ENCODE measurements at places on chromosomes 2 and 18. TPM values are rescaled to one million over a fixed set of nuclear protein-coding genes. Genes with fewer than 3 reads are reported as not detected.

RESP18 gene
- total RNA-seq = not detected

TGFA gene
- 0.33 TPM for total RNA-seq

METTL21A gene
- 19.0 TPM for total RNA-seq

DNA sequence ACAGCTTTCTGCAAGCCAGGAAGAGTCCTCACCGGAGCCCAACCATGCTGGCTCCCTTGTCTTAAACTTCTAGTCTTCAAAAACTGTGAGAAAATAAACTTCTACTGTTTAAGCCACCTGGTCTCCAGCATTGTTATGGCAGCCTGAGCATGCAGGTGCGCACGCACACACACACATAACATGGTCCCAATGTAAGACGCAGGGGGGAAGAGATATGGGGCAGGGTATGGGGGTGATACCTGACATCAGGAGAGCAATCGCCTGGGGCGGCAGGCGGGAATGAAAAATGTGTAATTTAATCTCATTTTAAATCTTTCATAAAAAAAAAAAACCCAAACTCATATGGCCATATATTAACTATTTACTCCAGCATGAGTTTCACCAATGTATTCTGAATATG is 18.0 kb downstream of the HJURP start:
- no peak overlapping the region for H3K27ac ChIP-seq
- H3K4me3 ChIP-seq = no peak overlapping the region
- peaks cover 67% of the 10 kb centered on the region for H3K36me3 ChIP-seq
- H3K4me1 ChIP-seq = peaks cover 10% of the 10 kb centered on the region

GRCh38 chr2:67650291-67651133 is 253.4 kb downstream of the ETAA1 start:
- no peak overlapping the region for H3K27ac ChIP-seq
- H3K36me3 ChIP-seq = no peaks in the 10 kb centered on the region
- H3K27me3 ChIP-seq = peaks cover 6% of the 10 kb centered on the region
- H3K4me3 ChIP-seq = no peak overlapping the region
- peak; percentile 19 for DNase-seq
- H3K4me1 ChIP-seq = no peaks in the 10 kb centered on the region

- DNase-seq = no peak
- no peak overlapping the region for H3K4me3 ChIP-seq
- H3K36me3 ChIP-seq = no peaks in the 10 kb centered on the region
- no peak overlapping the region for H3K27ac ChIP-seq
- H3K27me3 ChIP-seq = no peaks in the 10 kb centered on the region
Observed at GRCh38 chr18:25662272-25662671, 310.3 kb upstream of the ZNF521 start.

DNA sequence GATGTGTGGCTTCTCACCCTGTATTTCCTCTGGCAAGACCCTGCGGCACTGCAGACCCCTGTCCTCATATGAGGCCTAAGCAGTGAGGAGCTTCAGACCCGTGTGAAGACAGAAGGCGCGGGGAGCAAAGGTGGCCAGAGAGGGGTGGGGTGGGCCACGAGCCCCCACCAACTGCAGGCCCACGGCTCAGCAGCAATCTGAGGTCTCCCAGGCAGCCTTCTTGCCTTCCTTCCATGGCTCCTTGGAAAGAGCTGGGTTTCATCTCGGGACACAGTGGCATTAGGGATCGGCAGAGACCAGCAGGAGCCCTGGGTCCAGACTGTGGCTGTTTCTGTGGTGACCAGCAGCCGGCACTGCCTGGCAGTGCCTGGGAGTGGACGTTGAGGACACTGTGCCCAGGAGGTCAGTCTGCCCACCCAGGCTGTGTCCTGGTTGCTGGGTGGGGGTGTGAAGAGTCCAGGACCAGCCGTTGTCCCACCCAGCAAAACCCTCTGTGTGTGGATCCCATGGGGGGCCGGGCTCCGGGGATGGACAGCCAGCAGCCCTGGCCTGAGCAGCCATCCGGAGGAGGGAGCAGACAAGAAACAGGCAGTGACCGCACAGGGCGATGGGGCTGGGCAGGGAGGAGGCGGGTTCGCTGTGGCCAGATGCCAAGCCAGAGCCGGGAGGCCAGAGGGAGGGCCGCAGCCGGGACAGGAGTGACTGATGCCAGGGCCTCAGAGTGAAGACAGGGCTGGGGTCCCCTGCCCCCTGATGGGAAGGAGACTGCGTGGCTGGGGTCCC is 73.8 kb downstream of the RRM2 start:
- no peaks in the 10 kb centered on the region for H3K4me1 ChIP-seq
- H3K36me3 ChIP-seq = peaks cover 8% of the 10 kb centered on the region
- H3K27me3 ChIP-seq = no peaks in the 10 kb centered on the region
- H3K4me3 ChIP-seq = no peak overlapping the region
- no peak overlapping the region for H3K27ac ChIP-seq
- DNase-seq = no peak

DNA sequence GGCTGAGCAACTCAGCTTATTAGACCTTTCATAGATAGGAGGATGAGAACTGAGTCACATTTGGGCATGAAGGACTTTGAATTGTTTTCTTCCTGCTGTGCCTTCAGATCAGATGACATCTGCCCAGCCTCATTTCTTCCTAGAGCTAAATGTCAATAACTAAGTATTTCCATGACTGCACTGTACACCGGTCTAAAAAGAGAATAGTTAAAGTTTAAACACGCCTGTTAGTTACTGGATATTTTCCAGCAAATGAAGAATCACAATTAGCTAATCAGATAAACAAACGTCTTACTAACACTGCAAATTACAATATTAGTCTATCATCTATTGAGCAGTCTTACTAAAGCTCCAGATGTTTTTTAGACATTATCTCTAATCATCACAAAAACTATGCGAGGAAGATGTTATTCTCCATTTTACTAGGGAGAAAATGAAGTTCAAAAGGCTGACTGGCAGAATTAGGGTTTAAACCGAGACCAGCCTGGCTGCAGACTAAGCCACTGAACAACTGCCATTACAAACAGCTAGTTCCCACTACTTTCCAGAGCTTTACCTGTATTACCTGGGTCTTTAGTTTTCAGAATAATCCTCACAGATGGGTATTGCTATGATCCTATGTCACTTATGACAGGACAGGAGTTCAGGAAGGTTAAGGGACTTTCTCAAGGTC is 69.4 kb upstream of the ZNF397 start:
- no peak for DNase-seq
- H3K4me1 ChIP-seq = peaks cover 24% of the 10 kb centered on the region
- H3K36me3 ChIP-seq = no peaks in the 10 kb centered on the region
- no peaks in the 10 kb centered on the region for H3K27me3 ChIP-seq

GRCh38 chr2:205700331-205701132 is 18.2 kb downstream of the NRP2 start:
- no peaks in the 10 kb centered on the region for H3K27me3 ChIP-seq

- no peak for DNase-seq
- H3K4me3 ChIP-seq = no peak overlapping the region
- no peaks in the 10 kb centered on the region for H3K36me3 ChIP-seq
- H3K27ac ChIP-seq = no peak overlapping the region
Observed at GRCh38 chr2:168624028-168624427, 168.0 kb downstream of the CERS6 start.

DNA sequence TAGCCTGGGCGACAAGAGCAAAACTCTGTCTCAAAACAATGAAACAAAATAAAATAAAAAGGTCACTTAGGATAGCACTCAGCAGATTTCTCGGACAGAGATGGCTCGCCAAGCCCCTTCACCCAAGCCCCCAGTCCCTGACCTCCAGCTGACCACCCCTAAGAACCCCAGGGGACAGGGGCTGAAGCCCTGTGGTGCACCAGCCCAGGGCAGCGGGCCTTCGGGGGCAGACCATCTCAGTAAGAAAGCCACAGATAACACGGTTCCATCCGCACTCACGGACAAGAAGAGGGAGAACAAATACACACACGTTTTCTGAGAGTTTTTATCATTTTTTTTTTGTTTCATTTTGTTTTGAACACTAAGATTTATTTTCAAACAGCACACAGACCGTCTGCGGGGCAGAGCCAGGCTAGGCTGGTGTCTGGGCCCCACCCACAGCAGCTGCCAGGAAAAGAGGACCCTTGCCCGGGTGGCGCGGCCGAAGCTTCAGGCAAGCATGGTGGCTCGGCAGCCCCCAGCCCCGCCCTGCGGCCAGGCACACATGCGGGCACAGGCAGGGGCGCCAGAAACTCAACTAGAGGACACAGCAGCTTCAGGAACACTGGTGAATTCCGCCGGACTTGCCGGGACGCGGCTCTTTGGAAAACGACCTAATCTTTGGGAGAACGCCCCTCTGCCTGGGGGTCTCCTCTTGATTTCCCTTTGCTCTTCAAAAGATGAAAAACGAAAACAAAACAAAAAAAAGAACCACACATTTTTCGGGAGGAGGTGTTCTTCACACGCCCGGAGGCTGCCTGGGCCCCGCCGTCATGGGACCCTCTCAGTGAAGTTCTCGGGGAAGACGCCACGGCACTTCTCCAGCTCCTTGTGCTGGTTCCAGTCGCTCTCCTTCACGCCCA is 59.0 kb downstream of the BIN1 start:
- H3K27me3 ChIP-seq = no peaks in the 10 kb centered on the region
- no peak overlapping the region for H3K4me3 ChIP-seq
- H3K4me1 ChIP-seq = peaks cover 3% of the 10 kb centered on the region
- no peak overlapping the region for H3K27ac ChIP-seq

DNA sequence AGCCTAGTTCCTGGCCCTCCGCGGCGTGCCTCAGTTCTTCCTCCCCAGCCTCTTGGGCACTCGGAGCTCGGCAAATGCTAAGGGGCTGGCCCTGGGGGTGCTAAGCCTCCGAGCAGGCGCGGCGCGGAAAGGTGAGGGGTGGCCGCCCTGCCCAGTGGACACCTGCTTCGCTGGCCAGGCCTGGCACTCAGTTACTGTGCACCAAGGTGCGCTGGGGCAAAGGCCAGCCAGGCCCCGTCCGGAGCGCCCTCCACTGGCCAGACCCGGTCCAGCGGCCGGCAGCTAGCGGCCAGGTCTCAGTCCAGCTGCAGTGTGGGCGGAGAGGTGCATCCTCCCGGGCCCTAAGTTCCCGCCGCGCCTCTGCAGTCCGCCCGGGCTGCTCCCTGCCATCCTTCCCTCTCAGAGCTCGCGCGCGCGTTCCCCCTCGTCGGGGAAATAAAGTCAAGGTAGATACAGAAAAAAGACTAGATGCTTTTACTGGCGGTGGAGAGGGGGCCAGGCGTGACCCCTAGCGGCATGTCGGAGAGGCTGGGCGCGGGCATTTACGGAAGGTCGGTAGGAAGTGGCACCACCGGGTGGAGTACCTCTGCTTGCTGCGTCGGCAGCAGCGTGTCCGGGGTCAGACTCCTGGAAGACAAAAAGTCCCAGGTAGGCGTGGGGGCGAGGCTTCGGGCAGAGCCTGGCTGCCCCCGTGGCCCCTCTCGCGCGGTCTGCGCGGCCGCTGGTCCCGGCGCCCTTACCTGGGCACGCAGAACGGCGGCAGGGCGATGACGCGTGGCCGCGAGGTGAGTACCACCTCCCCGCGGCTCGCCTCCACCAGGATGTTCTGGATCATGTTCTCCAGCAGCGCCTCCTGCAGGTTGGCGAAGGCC is 9.4 kb upstream of the CRYBA2 start:
- no peaks in the 10 kb centered on the region for H3K36me3 ChIP-seq
- peaks cover 9% of the 10 kb centered on the region for H3K4me1 ChIP-seq
- peak overlapping the region; percentile 42 for H3K4me3 ChIP-seq
- peak; percentile 76 for DNase-seq
- no peak overlapping the region for H3K27ac ChIP-seq

DNA sequence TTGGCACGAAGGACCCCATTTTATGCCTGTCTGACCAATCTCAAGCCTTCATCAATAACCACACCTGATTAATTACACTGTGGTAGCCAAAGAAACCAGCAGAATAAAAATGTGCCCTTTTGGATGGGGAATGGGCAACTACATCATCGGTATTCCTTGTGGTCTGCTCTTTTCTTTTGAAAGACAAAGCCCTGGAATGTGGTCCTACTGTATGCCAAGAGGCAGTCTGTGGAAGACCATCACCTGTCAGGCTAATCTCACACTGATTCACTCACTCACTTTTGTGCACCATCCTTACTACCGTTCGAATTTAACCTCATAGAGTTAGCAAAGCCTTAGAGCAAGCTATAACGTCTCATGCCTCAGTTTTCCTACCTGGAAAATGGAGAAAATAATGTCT is 275.2 kb upstream of the LRRTM1 start:
- no peaks in the 10 kb centered on the region for H3K4me1 ChIP-seq
- no peak overlapping the region for H3K4me3 ChIP-seq
- no peaks in the 10 kb centered on the region for H3K27me3 ChIP-seq
- H3K27ac ChIP-seq = no peak overlapping the region
- H3K36me3 ChIP-seq = no peaks in the 10 kb centered on the region

DNA sequence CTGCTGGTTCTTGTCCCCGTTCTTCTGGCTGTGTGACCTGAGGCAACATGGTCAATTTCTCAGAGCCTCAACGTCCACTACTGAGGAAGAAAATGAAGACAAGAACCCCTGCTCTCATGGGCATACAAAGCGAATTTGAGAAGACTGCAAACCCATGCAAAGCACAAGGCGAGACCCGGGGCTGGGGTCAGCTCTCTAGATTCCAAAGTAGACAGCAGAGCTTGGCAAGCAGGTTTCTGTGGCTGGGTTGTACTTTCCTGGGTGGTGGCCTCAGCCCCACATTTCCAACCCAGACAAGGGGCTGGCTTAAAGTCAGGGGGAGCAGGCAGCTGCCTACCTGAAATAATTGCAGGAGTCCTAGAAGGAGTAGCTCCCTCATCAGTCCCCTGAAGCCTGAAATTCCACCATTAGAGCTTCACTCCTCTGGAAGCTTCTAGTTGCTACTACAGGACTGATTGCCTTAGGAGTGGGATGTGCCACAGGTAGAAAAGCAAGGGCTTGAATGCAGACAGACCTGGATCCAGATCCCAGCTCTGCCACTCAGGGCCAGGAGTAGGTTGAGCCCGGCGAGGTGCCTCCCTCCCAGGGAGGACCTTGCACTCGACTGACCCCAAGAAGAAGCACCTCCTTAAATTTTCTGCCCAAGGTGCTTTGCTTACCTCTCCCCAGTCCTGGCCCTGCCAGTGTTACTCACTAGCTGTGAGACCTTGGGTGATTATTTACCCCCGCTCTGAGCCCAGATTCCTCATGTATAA is 127.6 kb downstream of the CLIP4 start:
- H3K4me3 ChIP-seq = no peak overlapping the region
- DNase-seq = no peak
- no peak overlapping the region for H3K27ac ChIP-seq
- no peaks in the 10 kb centered on the region for H3K4me1 ChIP-seq

DNA sequence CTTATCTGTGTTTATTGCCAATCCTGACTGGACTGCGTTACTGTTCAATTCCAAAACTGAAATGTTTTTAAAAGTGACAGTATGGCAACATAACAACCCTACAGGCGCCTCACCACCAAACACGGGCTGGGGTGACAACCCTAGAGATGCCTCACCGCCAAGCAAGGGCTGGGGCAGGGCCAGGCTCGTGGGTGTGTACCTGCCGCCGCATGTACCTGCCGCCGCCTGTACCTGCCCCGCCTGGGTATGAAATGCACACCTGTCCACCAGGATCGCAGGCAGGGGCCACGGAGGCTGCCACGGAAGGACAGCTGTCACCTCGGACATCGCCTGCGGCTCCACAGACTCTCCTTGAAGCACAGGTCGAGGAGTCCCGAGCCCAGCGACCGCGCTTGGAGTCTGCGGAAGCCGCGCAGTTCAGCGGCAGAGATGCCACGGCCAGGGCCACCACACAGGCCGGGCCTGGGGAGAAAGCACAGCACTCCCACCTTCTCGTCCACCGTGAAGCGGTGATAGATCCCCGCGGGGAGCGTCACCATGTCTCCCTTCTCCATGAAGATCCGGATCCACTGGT is 18.9 kb downstream of the ADI1 start:
- H3K27me3 ChIP-seq = no peaks in the 10 kb centered on the region
- DNase-seq = no peak
- no peaks in the 10 kb centered on the region for H3K4me1 ChIP-seq
- H3K4me3 ChIP-seq = no peak overlapping the region
- H3K36me3 ChIP-seq = peaks cover 42% of the 10 kb centered on the region
